ENCODE measurements at places on chromosomes 6 and 20. TPM values are rescaled to one million over a fixed set of nuclear protein-coding genes. Genes with fewer than 3 reads are reported as not detected.

- H3K27me3 ChIP-seq, result no peaks in the 10 kb centered on the region
- no peaks in the 10 kb centered on the region for H3K36me3 ChIP-seq
- no peak overlapping the region for H3K27ac ChIP-seq
- H3K4me3 ChIP-seq, result no peak overlapping the region
Measured at GRCh38 chr6:19771753-19772336, 65.3 kb upstream of the ID4 start.

DNA sequence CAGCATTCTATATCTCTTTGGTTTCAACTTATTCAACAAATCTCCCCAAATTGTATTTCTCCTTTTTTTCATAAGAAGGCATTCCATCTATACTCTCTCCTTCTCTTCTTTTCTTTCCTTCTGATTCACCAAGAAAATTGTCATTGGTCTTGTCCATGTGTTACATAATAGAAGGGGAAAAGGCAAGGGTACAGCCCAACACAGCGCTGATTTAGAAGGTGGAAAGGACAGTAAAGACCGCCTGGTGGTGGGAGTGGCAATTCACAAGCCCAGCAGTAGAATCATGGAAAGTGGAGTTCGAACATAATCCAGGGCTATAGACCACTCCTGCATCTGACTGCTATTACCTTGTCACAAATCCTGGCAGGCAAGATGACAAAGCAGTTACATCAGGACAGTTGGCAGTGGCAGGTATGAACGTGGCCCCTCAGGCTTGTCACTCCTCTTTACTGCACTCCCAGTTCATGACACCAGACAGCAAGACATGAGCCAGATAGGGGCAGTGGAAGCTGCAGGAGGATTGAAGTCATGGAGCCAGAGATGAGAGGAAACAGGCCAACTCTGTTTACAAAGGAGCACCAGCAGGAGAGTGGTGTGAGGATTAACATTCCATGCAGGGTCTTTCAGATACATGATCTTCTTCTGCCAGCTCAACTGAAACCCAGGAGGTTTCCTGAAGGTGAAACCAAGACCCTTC, 2.1 kb upstream of the TNFAIP3 start:
- H3K36me3 ChIP-seq, result no peaks in the 10 kb centered on the region
- H3K4me1 ChIP-seq, result peaks cover 21% of the 10 kb centered on the region
- DNase-seq, result no peak
- H3K27me3 ChIP-seq, result no peaks in the 10 kb centered on the region
- H3K4me3 ChIP-seq, result no peak overlapping the region

- H3K27ac ChIP-seq, result no peak overlapping the region
- H3K4me3 ChIP-seq, result no peak overlapping the region
- no peaks in the 10 kb centered on the region for H3K27me3 ChIP-seq
Measured at GRCh38 chr20:63268256-63268655, 4.4 kb upstream of the ARFGAP1 start.

- no peak overlapping the region for H3K27ac ChIP-seq
- H3K27me3 ChIP-seq, result no peaks in the 10 kb centered on the region
- no peaks in the 10 kb centered on the region for H3K36me3 ChIP-seq
- H3K4me3 ChIP-seq, result no peak overlapping the region
- no peaks in the 10 kb centered on the region for H3K4me1 ChIP-seq
Measured at GRCh38 chr6:44806656-44807055, 419.1 kb downstream of the CDC5L start.

Gene ADAT2
- total RNA-seq, result 1.3 TPM

Gene SAMD3
- 0.48 TPM for total RNA-seq

- no peaks in the 10 kb centered on the region for H3K36me3 ChIP-seq
- H3K27me3 ChIP-seq, result no peaks in the 10 kb centered on the region
- H3K27ac ChIP-seq, result no peak overlapping the region
- peaks cover 8% of the 10 kb centered on the region for H3K4me1 ChIP-seq
- H3K4me3 ChIP-seq, result no peak overlapping the region
Measured at GRCh38 chr6:3777730-3778461, 26.4 kb upstream of the PXDC1 start.

Gene CRIP3
- not detected for total RNA-seq

GRCh38 chr20:37575884-37576283, 48.2 kb upstream of the BLCAP start:
- no peak overlapping the region for H3K27ac ChIP-seq
- peaks cover 7% of the 10 kb centered on the region for H3K27me3 ChIP-seq
- H3K4me3 ChIP-seq, result no peak overlapping the region
- no peak for DNase-seq
- H3K36me3 ChIP-seq, result no peaks in the 10 kb centered on the region
- H3K4me1 ChIP-seq, result no peaks in the 10 kb centered on the region

All from adrenal gland (tissue), 19 donors.